ENCODE measurements at places on chromosomes 12 and 14. TPM values are rescaled to one million over a fixed set of nuclear protein-coding genes. Genes with fewer than 3 reads are reported as not detected.
A peak's percentile ranks its signal among the peaks of the same experiment; 100 is the strongest.

Gene KIF5A
- total RNA-seq = 5.6 TPM

Gene SSTR1
- 4.1 TPM for total RNA-seq

Gene C12orf54
- 2.4 TPM for total RNA-seq

Gene ERP29
- 51.4 TPM for total RNA-seq

Gene LUM
- 206 TPM for total RNA-seq

Gene GLIPR1L1
- total RNA-seq = not detected

Gene ATF7IP
- total RNA-seq = 91.8 TPM

Gene CFAP251
- 3.8 TPM for total RNA-seq

Gene CEP290
- 37.4 TPM for total RNA-seq

DNA sequence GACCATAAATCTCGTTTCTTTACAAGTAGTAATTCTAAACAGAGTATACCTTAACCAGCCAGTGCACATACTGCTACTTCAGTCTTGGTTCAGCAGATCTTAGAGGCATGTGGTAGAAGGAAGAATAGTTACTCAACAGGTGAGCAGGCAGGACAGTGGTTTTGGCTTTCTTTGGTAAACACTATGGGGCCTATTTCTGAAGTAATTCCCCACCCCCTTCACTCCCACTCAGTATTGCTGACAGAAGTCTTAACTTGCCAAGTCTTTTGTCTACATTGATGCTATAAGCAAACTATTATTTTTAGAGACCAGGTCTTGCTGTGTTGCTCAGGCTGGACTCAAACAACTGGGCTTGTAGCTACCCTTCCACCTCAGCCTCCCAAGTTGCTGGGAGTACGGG is 68.5 kb downstream of the FBXO34 start:
- no peak for DNase-seq

- no peak for DNase-seq
Measured at GRCh38 chr12:92503029-92503931, 199.5 kb upstream of the PLEKHG7 start.

DNA sequence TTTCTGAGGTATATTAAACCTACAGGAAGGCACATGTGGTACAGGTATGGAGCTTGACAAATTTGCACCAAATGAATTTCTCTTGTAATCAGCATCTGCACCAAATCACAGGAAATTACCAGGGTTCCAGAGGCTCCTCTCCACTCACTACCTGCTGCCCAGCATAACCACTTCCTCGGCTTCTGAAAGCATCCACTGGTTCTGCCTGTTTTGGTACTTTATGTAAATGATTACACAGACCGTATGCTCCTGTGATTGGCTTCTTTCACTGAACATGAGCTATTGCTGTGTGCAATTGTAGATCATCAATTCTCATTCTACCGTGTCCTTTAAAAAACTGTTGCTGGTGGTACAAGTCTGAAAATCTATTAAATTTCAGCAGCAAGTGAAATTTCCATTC is 522.1 kb downstream of the TMEM132D start:
- no peak for DNase-seq

GRCh38 chr12:65817866-65818265 is 6.4 kb upstream of the HMGA2 start:
- DNase-seq = no peak

- DNase-seq = peak; percentile 53
Measured at GRCh38 chr12:52360663-52361271, 6.5 kb downstream of the KRT85 start.

DNA sequence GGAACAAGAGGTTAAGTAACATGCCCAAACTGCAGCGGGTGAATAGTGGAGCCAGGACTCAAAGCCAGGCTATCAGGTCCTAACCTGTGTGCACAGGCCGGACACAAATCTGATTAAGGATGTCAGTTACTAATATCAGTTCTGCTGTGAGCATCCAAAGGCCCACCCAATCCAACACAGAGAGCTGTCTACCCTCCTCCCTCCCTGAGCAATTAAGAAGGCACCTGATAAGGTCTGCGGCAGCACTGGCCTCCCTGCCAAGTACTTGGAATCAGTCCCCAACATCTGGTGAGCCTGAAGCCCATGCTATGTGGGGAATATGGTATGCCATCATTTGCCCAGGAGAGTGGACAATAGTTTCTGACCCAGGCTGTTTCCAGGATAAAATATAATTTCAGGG is 3.9 kb downstream of the HEBP1 start:
- DNase-seq = no peak

- no peak for DNase-seq
Measured at GRCh38 chr12:132456944-132457495, 32.9 kb upstream of the FBRSL1 start.

GRCh38 chr12:86158956-86159355 is 97.2 kb downstream of the MGAT4C start:
- DNase-seq = no peak

DNA sequence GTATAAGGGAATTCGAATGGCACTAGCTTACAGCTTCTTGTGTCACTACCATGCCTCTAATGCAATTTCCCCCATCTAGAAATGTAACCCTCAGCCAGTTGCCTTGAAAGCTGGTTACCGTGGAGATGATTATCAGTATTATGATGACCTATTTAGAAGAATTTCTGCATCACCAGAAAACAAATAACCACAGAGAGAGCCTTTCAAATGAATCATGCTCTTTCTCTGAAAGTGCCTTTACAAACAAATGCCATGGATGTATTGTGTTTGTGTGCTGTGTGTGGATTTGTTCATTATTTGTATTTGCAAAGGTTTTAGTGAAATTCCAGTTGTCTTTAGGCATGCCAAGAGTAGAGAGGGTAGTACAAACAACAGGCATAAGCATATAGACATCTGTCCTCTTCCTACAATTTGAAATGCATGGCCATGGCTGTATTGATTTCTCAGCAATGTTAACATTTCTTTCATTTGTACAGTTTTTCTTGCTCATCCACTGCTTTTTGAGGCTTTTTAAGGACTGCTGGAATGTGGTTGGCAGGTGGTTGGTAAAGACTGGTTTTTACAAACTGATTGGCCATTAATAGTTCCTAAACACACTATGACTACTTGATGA is 266.5 kb downstream of the PAWR start:
- no peak for DNase-seq

GRCh38 chr14:75340921-75341320 is 62.3 kb downstream of the FOS start:
- peak; percentile 82 for DNase-seq

DNA sequence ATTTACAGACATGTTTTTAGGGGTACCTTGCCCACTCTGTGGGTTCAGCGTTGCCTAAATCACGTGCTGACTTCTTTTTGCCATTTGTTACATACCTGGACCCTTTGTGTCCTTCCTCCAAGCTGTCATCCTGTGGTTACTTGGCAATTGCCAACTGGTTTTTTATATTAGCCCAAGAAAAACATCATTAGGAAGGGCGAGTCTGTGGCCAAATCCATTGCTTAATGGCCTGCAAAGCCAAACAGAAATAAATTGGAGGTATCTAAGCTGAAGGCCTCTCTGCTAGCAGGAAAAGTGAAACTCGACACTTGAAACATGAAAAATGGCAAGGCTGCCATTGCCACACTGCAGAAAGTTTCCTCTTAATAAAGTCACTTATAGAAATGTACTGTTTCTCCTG is 190.4 kb downstream of the NUAK1 start:
- no peak for DNase-seq

GRCh38 chr14:76950055-76951020 is 78.2 kb downstream of the IRF2BPL start:
- peak; percentile 66 for DNase-seq

DNA sequence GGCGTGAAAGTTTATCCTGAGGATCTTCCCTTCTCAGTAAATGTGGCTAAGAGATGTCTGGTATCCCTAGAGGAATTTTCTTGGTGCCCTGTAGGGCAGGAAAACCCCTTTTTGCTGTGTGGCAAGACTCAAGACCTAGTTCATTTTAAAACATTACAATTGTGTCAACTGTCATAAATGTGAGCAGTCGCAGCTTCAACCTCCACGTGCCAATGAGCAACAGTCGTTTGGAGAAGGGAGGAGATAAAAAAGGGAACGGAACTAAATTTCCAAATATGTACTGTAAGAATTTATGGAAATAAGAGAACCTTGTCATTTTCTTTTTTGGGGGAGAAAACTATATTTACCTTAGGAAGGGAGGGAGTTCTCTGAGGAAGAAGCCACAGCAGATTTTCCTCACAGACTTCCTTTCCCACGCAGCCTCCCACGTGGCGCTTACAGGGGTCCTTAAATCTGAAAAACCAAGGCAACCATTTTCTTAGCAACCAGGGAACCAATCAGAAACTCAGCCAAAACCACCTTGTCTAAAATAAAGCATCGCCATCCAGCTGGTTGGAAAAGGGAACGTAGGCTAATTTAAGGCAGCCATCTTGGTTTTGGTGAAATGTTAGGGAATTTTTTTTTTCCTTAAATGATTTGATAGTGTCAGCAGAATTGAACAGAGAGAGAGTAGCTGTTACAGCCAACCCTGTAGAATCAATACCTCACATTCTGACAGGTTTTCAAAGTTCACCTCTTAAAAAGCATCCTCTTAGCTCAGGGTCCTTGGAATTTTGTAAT is 99.1 kb downstream of the FIGNL2 start:
- no peak for DNase-seq

DNA sequence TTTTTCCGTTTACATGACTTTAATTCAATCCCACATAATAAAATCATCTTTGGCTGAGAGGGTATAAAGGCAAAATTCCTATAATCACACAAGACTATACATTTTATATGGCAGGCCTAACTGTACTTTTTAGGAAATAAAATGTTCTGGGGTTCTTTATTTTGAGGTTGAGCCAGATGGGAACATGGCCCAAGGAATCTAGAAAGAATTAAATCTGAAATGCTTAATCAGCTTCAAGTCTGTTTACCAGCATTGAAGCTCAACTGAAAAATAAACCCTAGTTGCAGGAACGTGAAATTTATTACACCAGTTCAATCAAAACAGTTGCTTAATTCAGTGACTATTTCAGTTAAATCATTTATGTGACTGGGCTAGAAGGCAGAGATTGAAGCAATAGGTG is 191.0 kb upstream of the BTG1 start:
- DNase-seq = no peak

DNA sequence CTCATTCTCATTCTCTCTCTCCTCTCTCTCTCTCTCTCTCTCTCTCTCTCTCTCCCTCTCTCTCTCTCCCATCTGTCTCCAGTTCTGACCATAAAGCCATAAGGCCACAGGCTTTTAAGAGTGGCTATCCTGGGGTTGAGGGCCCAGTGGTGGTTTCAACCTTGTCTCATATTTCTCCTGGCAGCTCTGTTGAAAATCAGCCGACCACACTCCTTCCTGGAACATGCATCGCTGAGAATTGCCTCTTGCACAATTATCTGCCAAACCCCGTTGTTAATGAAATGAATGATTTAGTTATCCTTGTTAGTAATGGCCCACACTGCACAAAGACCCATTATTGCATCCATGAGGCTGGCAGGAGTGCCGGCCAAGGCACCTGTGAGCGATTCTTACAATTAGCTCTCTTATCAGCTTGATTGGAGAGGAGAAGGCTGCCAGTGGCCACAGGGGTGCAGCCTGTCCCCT is 30.4 kb upstream of the KCNA5 start:
- no peak for DNase-seq

- no peak for DNase-seq
Measured at GRCh38 chr14:56088941-56089340, 29.3 kb upstream of the PELI2 start.

DNA sequence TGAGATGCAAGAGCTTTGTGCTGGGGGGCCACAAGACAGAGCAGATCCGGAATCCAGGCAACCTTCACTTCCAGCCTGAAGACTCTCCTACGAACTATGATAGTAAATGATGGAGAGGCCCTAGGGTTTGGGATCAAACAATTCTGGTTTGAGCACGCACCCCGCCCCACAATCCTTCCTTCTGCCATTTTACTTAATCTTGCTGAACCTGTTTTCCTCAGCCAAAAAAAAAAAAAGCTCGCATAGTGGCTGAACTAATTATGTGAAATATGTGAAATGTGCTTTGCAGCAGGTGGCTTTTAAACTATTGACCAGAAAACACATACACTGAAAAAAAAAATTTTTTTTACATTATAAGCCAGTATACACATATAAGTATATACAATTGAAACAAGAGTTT is 667 bp upstream of the ITFG2 start:
- DNase-seq = no peak

DNA sequence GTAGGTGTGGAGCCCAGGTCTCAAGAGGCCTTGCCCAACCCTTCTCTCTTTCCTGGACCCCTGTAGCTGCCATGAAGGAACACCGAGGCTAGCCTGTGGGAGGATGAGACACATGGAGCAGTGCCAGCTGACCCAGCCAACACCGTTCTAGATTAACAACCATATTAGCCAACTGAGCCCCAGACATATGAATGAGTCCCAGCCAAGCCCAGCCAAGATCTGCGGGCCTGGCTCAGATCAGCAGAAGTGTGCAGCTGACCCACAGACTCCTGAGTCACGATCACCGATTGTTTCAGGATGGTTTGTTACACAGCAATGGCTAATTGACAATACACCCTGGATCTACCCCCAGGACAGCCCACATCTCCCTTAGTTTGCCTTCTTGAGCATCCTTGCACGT is 82.1 kb downstream of the NTF3 start:
- DNase-seq = no peak

- DNase-seq = no peak
Measured at GRCh38 chr12:78420991-78421390, 443.6 kb upstream of the SYT1 start.

DNA sequence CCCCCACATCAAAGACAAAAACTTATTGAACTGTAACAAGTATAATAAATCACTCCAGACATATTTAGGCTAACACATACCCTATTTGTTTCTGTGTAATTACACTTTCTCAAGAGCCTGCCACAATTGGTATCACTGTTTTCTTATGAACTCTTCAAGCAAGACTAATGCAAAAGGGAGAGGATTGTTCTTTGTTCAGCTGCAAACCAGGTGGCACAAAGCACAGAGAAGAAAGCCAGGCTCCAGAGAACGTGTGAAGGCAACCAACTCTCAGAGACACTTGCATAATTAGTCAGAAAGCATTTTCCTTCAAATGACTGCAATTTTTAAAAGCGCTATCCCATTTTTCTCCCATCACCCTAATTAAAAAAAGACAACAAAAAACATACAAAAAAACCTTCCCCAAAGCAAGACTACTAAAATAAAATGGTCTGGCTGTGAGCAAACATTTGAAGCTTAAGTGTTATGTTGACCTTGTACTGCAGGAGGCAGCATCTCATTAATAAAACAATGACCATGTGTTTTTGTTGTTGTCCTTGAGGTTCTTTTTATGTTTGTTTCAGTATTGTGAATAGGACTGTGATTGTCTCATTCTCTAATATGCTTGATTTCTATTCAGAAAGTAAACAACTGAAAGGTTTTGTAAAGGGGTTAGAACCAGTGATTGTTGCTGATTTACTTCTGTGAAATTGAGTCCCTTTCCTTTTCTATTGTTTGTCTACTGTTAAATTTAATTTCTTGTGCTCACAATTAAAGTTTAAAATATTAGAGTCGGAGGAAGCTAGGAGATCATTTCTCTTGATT is 452.7 kb upstream of the PDE3A start:
- no peak for DNase-seq

DNA sequence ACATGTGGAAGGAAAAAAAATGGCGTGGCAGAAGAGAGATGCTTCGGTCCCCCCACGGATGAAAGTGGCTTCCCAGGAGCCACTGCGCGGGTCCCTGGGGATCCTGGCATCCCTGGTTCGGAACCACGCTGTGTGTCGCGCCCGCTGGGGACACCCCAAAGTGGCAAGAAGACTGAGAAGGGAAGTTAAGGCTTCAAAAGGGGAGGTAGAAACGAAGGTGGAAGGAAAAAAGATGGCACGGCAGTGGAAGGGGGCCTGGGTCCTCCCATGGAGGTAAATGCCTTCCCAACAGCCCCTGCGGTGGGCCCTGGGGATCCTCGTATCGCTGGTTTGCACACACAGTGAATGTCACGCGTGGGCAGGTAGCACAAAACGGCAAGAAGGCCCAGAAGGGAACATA is 281.7 kb downstream of the ALG10 start:
- DNase-seq = no peak
